ENCODE measurements at places on chromosomes 3 and 15. TPM values are rescaled to one million over a fixed set of nuclear protein-coding genes. Genes with fewer than 3 reads are reported as not detected.

GRCh38 chr3:100041328-100041749 lies 73.0 kb downstream of the FILIP1L start:
- no peak for DNase-seq

GRCh38 chr3:50418850-50419249 lies 59.5 kb upstream of the TMEM115 start:
- no peak for DNase-seq

DNA sequence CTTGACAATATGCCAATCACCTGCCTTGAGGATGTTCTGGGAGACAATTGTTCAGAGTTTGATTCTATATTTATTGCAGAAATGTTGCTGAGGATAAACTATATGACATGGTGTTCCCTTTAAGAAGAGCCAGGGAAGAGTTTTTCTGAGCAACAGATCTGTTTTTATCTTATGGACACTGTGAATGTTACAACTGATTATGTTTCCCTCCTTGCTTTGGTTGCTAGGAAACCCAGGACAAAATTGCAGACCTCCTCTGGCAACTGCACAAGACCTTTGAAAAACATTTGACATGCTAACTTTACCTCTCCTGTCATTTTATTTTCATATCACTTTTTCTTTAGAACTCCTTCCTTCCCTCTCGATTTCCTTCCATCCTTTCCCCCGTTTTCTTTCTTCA lies 8.2 kb upstream of the TM6SF1 start:
- DNase-seq: no peak

Gene ALDH1A3
- total RNA-seq: not detected

DNA sequence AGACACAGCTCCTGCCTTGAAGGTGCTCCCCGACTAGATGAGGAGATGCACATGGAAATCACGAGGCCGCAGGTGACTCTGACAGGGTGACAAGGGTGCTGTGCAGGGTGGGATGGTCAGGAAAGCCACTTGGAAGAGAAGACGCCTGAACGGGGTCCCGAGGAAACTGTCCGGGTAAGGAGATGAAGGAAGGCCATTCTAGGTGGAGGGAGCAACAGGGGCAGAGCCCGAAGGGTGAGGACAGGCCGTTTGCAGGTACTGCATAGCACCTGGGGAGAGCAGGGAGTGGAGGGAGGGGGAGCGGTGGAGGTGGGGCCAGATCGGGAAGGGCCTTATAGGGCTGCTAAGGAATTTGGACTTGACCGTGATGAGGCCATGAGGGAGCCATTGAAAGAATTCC lies 105.6 kb upstream of the DLG1 start:
- DNase-seq: no peak

- no peak for DNase-seq
Measured at GRCh38 chr3:11637901-11638458, 5.7 kb downstream of the VGLL4 start.

GRCh38 chr3:177041021-177041729 lies 156.1 kb downstream of the TBL1XR1 start:
- no peak for DNase-seq

Gene HYKK
- 1.6 TPM for total RNA-seq

DNA sequence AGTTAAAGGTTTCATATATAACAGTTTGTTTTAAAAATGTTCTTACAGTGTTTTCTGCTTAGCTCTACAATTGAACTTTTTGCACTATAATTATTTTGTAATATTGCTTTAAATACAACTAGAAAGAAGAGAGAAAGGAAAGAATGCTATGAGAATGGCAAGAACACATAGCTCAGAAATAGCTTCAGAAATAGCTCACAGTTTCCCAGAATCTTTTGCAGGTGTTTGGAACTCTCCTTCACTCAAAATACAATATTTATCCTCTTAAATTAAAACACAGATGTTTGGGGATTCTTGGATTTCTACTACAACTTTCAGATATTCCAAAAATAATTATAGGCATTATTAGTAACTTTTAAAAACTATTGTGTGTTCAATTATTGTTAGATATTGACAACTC lies 658.0 kb upstream of the DPPA4 start:
- DNase-seq: no peak

- DNase-seq: no peak
Measured at GRCh38 chr3:183688874-183689273, 8.7 kb upstream of the YEATS2 start.

DNA sequence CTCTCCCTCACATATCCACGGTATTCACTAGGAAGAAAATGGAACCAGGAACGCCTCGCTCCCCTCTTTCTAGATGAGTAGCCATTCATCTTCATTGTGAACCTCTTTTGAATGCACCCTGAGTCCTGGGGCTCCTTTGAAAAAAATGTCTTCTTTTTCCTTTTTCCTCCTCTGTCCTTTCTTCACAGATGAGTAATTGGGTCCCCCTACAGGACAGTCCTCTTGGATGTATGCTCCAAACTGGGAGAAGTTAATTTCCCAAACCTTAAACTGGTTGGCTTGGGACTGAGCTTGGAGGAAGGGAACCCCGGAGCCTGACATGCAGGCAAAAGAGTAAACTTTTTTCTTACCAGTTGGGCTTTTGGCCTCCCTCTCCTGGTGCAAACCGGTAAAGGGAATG lies 108.8 kb downstream of the DPH6 start:
- no peak for DNase-seq

DNA sequence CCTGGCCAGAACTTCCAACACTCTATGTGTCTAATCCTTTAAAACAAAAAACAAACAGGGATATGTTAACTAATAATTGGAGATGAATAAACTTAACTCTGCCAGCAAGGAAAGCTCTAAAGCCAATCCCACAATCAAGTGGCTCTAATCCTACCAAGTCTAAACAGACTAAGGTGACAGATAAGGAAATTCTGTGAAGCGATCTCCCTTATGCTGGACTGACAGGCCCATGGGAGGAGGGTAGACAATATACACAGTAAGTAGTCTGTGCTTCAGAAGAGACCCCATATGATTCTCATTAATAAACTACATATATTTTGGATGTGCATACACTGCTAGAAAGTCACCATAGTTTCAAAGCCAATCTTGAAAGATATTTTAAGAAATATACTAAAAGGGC lies 10.1 kb downstream of the VPS13C start:
- no peak for DNase-seq

Gene PIF1
- 20.9 TPM for total RNA-seq

Gene SNTN
- not detected for total RNA-seq

- no peak for DNase-seq
Measured at GRCh38 chr15:62938825-62939224, 103.7 kb upstream of the TPM1 start.

DNA sequence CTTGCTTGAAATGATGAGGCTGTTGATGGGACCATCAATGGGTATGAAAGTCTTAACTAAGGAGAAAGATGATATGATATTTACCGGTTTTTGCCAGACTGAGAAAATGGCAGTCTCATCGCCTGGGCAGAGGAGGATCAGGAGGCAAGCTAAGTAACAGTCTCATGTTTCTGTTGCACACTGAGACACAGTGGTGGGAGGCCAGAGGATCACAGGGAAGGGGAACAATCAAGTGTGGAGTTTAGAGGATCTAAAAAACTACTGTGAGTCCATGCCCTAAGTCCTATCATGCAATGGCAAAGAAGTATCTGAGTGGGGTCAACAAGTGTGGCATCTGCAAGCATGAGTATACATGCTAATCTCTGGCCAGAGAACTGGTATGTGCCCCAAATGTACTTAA lies 62.2 kb downstream of the SUMF1 start:
- no peak for DNase-seq

- DNase-seq: no peak
Measured at GRCh38 chr3:38828681-38829080, 12.7 kb upstream of the SCN10A start.

DNA sequence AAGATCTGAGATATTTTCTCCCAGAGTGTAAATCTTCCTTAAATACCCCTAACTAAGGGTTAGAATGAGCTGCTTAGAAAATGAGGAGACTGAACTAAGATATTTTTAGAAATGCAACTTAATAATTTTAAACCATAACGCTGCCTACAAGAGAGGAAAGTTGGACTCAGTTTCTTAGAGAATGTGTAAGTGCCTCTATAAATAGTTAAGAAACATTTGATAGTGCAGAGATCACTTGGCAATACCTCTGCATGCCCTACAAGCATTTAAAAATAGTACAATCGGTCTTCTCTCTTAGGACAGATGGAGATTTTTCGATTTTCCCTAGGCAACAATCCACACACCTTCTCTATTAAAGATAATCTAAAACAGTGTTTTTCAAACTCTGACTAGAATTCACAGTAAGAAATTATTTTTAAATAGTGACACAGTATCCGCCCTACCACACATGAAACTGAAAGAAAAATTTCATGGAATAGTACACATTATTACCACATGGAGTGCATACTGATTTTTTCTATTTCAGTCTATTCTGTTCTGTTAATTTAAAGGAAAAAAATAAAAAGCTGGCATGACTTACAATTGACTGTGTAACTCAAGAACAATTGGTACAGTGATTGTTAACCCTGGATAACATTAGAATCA lies 83.2 kb downstream of the GADL1 start:
- no peak for DNase-seq

GRCh38 chr3:27758083-27758482 lies 36.0 kb upstream of the EOMES start:
- DNase-seq: peak; percentile 57

Gene ANKRD34C
- total RNA-seq: not detected

GRCh38 chr3:55014081-55014480 lies 86.2 kb upstream of the LRTM1 start:
- no peak for DNase-seq

Gene PAK2
- 81.1 TPM for total RNA-seq

GRCh38 chr3:78337801-78338211 lies 1297.9 kb downstream of the ROBO2 start:
- DNase-seq: no peak

- DNase-seq: no peak
Measured at GRCh38 chr15:67849538-67849937, 9.7 kb upstream of the RNU6-1 start.

DNA sequence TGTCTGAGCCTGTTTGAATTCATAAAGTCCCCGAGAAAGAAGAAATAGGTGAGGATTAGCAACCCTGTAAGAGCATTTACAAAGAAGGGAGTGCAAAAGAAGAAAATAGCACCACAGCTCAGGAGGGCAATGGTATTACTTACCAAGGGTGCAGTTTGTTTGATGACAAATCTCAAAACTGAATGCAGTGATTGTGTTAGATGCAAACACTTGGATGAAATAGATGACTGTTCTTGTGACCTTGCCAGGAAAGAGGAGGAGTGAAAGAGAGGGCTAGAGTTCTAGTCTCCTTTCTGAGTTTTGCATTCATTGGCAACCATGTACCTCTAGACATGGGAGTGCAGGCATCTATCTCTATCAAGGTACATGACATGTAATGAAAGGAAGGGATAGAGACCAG lies 1030.8 kb upstream of the CFAP20DC start:
- DNase-seq: peak; percentile 80

DNA sequence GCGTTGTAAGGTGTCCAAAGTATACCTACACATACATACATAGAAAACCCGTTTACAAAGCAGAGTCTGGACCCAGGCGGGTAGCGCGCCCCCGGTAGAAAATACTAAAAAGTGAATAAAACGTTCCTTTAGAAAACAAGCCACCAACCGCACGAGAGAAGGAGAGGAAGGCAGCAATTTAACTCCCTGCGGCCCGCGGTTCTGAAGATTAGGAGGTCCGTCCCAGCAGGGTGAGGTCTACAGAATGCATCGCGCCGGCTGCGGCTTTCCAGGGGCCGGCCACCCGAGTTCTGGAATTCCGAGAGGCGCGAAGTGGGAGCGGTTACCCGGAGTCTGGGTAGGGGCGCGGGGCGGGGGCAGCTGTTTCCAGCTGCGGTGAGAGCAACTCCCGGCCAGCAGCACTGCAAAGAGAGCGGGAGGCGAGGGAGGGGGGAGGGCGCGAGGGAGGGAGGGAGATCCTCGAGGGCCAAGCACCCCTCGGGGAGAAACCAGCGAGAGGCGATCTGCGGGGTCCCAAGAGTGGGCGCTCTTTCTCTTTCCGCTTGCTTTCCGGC lies 318.6 kb downstream of the FGF12 start:
- DNase-seq: no peak

DNA sequence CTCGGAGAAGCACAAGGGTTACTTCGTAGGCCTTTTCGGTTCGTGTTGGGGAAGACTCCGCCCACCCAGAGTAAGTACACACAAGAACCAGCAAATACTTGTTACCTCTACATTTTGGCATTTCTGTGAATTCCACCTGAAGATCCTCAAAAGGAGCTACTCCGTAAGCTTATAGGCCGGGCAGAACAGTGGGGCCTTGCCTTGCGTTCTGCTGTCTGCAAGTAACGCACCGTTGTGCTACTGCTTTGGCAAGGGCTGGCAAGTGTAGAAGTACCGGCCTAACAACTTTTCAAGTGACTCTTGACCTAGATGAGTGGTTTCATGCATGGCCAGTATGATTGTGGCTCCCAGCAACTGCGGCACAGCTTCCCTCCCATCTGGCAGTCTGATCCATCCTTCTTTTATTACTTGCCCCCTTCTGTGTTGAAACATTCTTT lies 6.4 kb upstream of the DNAAF4 start:
- no peak for DNase-seq

GRCh38 chr3:138443521-138444503 lies 9.4 kb downstream of the ESYT3 start:
- no peak for DNase-seq

- no peak for DNase-seq
Measured at GRCh38 chr3:194376241-194376560, 6.7 kb upstream of the LRRC15 start.

DNA sequence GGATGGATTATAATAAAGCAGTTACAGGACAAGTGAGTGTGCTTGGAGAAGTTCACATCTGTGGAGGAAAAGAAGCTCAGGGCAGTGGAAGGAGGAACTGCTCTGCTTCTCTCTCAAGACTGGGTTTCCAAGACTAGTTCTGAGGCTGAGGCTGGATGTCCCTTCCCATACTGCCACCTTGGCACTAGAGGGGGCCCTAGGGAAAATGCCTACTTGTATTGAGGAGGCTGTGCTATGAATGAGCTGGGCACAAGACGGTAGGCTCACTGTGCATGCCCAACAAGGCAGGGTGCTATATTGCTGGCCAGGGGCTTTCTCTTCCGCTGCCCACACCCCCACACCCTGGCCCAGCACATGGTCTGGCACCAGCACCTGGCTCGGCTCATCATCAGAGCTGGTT lies 65.2 kb downstream of the SLCO2A1 start:
- DNase-seq: no peak

DNA sequence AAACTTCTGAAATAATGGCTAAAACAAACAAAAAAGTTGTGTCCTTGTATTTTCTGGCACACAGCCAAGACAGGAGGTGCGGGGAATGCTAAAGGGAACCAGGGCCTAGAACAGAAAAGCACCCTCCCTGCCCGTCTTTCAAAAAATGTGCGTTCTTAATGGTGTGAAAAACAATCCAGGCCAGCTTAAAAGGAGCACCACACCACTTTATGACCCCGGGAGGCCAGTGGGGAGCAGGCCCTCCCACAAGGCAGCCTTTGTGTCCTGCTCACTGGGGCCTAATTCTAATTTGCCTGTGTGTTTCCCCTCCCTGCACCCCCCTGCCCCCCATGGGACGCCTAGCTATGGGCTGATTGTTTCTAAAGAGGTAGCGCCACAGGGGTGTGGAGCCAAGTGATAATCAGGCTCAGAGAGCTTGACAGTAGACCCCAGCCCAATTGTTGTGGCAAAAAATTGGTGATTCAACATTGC lies 181.4 kb downstream of the GREM1 start:
- no peak for DNase-seq
